ENCODE measurements at places on chromosomes 1 and 21.

DNA sequence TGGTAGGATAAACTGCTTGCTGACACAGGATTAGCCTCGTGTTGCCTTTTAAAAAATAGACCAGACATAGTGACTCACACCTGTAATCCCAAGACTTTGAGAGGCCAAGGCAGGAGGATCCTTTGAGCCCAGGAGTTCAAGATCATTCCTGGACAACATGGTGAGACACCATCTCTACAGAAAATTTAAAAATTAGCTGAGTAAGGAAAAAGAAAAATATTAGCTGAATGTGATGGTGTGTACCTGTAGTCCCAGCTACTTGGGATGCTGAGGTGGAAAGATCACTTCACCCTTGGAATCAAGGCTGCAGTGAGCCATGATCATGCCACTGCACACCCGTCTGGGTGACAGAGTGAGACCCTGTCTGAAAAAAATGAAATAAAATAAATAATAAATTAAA, 82.0 kb downstream of the ETS2 start:
- no peak for ATAC-seq

DNA sequence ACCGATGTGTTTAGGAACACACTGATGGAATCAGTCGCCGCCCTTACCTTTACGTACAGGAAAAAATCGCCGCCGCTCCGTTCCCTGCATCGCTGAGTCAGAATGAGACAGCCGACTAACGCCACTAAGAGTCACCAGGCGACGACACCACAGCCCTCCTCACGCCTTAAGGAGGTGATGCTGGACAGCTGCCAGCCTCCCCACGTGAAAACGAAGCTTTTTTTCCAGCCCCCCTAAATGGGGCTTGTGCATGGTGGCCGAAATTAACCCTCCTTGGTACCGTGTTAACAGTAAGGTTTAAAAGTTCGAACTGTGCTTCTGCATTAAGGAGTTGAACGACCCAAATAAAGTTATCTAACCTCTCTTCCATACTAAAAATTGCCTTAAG, 511 bp downstream of the DNTTIP2 start:
- ATAC-seq: peak; percentile 5

- ATAC-seq: no peak
Observed at GRCh38 chr1:208203127-208203847, 40.9 kb downstream of the PLXNA2 start.

DNA sequence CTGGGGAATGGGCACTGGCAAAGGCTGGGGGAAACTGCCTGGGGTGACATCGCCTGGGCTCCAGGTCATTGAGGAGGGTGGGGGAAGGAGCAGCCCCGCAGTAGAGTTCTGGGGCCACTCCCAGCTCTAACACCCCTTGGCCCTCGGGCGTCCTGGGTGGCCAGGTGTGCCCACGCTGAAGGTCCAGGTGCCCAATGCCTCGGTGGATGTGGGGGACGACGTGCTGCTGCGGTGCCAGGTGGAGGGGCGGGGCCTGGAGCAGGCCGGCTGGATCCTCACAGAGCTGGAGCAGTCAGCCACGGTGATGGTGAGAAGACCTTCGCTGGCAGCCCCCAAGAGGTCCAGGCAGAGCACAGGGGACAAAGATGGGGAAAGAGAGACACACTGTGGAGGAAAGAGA, 7.7 kb downstream of the NTRK1 start:
- ATAC-seq: no peak

All from SK-N-SH treated with all-trans-retinoic acid at 6 μM for 48 hours (cell line).